Tongue (tissue), 3 donors: ENCODE measurements at places on chromosomes 2 and 18. TPM values are rescaled to one million over a fixed set of nuclear protein-coding genes. Genes with fewer than 3 reads are reported as not detected.

DNA sequence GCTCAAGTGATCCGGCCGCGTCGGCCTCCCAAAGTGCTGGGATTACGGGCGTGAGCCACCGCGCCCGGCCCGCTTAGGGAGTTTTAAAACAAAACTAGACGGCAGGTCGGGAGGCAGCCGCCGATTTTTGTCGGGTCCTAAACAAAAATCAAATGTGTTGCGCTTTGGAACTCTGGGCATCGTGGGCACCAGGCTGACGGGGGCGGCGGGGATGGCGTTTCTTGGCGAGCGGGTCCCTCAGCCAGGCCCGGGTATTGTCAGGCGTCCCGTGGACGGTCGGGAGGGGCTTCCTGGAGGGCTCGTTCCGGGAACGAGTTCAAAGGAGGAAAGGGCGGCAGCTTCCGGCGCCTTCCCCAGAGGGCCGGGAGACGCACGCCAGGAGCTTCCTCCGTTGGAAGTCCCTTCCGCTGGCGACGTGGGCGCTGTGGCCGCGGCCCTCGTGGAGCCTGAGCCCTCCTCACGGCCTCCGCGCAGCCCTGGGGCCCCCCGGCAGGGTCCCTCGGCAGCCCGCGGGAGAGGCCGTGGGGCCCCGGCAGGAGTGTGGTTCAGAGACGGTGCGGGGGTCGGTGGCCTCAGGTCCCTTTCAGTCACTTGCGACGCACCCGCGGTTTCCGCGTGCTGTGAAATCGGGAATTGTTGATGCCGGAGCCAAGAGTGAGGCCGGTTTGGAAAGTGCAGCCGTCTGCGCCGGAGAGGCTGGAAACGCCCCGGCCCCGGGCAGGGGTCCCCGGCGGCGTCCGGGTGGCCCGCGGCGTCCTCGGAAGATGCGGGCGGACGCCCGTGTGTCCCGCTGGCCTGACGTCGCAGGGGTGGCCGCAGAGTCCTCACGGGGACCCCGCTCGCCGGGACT, 59.3 kb downstream of the EMILIN2 start:
- peak; percentile 62 for DNase-seq

The FOSL2 gene
- 66.4 TPM for total RNA-seq

DNA sequence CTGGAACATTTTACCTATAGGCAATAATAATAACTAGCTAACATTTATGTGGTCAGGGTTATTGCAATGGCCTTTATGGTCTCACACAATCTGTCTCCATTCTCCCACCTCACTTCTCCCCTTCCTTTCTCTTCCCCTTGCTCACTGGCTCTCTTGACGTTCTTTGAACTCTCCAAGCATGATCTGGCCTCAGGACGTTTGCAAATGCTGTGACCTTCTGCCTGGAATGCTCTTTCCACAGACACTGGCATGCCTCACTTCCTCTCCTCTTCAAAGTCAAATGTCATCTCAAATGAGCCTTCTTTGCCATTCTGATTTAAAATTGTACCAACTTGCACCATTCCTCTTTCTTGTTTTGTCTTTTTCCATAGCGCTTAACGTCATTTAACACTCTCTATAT, 25.3 kb upstream of the GCG start:
- no peak for DNase-seq

The DSG2 gene
- 15.2 TPM for total RNA-seq

DNA sequence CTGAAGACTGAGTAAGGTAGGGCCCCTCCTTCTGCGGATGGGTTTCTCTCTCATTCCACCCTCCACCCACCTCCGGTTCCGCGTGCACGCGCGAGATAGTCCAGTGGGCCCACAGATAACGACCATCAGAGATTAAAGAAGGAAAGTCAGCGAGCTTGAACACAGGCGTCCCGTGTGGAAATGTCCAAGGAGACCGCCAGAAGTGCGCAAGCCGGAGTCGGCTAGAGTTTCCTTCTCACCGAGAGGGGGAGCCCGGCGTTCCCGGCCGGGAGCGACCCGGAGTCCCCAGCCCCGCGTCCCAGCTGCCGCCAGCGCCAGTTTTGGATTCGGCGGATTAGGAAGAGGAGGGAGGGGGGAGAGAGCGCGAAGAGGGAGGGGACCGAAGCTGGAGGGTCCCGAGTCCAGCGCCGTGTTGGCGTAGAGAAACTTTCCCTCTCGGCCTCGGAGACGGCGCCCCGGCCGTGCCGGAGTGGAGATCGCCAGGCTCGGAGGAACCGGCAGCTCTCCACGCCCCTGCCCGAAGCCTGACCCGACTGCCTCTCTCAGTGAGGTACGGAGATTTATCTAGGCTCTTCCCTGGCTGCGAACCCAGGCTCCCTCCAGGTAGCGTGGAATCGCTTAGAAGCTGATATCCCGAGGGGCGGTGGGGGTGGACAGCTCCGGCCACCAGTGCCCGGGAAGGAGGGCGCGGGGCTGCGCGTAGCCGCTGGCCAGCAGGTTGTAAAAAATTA, at the start of gene GULP1:
GULP1 (plus strand) TSS at position 258 of the 731 bp plus-strand sequence. CDS start 185,829 bp downstream, outside the sequence.
- DNase-seq, result peak; percentile 94

The MERTK gene
- 6.3 TPM for total RNA-seq

- peak; percentile 96 for DNase-seq
Measured at GRCh38 chr2:128347701-128348539, 29.3 kb upstream of the HS6ST1 start.

The LINC00305 gene
- total RNA-seq, result not detected

The MC4R gene
- total RNA-seq, result 0.21 TPM

DNA sequence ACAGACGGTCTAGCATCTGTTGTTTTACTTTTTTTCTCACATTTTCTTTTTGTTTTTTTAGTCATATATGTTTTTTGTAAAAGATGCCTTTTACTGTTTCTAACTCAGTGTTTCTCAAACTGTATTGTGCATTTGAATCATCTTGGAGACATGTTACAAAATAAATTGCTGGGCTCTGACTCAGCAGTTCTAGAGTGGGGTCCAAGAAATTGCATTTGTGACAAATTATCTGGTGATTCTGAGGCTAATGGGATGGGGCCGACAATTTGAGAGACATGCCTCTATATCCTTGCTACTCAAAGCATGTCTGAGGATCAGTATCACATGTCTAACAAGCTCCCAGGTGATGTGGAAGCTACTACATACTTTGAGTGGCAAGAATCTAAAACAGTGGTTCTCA, 478.8 kb downstream of the PLCL1 start:
- no peak for DNase-seq

GRCh38 chr2:96102596-96103186, 13.7 kb downstream of the ADRA2B start:
- no peak for DNase-seq

DNA sequence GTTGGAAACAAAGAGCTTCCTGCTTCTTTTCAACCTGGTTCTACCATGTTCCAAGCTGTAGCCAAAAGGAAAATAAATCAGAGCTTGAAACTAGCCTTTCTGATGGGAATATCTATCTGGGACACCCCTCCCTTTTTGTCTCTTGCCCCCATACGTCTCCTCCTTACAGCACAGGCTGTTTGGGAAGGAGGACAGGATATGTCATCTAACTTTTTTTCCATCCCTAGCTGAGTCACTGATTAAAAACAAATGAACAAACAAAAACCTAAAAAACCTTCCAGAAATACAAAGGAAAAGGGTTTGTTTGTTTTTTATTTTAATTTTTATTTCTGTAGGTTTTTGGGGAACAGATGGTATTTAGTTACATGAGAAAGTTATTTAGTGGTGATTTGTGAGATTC, 151.6 kb downstream of the FAM210A start:
- DNase-seq, result no peak

DNA sequence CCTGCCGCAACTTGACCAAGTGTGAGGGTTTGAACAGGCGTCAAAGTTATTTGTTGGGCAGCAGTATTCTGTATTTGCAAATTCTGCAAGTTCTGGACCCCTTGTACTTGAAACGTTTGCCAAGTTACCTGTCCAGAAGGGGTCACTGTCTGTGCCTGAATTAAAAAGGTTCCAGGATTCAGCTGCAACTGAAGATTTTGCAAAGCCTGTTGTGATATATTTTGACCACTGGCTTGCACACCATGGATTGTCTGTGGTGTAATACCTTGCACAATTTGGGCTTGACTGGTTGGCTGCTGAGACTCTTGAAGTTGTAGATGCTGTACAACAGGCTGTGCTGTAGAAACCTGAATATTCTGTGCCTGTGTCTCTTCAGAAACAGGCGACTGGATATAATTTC, 10.2 kb downstream of the SP3 start:
- DNase-seq, result no peak

DNA sequence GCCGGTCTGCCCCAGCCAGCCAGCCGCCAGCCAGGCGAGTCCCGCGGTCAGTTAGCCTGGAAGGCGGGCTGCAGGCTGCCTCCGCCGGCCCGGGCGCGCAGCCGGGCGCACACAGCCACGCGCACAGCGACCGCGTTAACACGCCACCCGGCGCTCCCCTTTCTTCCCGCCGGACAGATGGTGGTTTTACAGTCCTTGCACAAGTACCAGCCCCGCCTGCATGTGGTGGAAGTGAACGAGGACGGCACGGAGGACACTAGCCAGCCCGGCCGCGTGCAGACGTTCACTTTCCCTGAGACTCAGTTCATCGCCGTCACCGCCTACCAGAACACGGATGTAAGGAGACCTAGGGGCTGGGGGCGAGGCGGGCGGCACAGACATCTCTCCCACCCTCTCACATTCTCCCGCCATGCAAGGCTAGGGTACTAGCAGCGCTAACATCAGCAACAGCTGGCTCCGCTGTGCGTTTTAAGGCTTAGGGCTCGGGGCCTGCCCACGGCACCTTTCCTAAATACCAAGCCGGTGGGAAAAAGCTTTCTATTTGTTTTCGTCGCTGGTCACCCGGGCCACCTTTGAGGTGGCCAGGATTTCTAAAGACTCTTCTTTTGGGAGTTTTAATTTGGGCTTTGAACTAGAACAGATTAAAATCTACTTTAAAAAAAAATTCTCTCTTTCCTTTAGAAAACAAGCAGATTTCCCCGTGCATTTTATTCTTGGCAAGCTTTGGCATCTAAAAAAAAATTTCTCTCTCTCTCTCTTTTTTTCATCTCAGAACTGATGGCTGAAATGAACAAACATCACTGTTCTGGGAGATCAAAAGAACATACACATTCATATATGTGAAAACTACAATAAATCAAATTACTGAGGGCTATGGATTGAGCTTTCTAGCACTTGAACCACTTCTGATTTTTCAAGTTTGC, 2.9 kb downstream of the TBR1 start:
- peak; percentile 40 for DNase-seq

DNA sequence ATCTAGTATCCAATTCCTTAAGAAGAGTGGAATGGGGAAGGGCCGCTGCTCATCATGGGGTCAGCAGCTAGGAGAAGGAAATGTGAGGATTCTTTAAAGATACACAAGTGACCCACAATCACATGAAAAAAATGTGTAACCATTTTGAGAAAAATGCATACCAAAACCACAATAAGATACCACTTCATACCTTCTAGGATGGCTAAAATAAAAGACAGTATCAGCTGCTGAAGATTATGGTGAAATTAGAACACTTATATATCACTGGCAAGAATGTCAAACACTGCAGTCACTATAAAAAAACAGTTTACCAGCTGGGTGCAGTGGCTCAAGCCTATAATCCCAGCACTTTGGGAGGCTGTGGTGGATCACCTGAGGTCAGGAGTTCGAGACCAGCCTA, 67.9 kb downstream of the C2orf74 start:
- no peak for DNase-seq

GRCh38 chr2:216923706-216924105, 63.8 kb upstream of the TNP1 start:
- DNase-seq, result no peak

The FHOD3 gene
- total RNA-seq, result 33.0 TPM

DNA sequence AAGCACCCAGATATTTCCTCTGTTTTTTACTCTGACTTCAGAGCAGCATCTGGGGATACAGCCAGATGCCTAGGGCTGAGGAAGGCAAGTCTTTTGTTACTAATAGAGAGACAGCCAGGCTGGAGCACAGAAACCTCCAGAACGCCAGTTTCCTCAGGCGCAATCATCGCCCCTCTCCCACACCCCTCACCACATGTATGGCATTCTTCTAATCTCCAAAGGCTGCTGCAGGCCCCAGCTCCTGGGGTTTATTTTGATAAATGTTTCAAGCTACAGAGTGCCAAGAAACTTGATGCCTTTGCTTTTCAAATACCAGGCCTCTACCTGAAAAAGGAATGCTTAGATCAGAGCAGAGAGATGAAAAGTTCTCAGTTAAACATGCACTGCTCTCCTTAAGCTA, 283.6 kb downstream of the RBM43 start:
- no peak for DNase-seq

The MSTN gene
- total RNA-seq, result 31.1 TPM

GRCh38 chr18:71011389-71011788, 722.5 kb downstream of the SOCS6 start:
- DNase-seq, result no peak

DNA sequence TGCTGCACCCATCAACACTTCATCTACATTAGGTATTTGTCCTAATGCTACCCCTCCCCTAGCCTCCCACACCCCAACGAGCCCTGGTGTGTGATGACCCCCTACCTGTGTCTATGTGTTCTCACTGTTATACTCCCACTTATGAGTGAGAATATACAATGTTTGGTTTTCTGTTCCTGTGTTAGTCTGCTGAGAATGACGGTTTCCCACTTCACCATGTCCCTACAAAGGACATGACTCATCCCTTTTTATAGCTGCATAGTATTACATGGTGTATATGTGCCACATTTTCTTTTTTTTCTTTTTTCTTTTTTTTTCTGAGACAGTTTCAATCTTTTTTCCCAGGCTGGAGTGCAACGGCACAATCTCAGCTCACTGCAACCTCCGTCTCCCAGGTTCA, 284.1 kb upstream of the CYP26B1 start:
- DNase-seq, result no peak

- no peak for DNase-seq
Measured at GRCh38 chr18:58290116-58290695, 246.2 kb downstream of the NEDD4L start.

The NOSTRIN gene
- 6.9 TPM for total RNA-seq

The TMEM178A gene
- 4.9 TPM for total RNA-seq

GRCh38 chr2:177129610-177130009, 83.0 kb upstream of the HNRNPA3 start:
- DNase-seq, result no peak

The CD8B2 gene
- not detected for total RNA-seq

The COL5A2 gene
- 607 TPM for total RNA-seq

GRCh38 chr2:99200076-99200800, 19.3 kb downstream of the MRPL30 start:
- no peak for DNase-seq

GRCh38 chr2:72127401-72128058, 20.1 kb downstream of the CYP26B1 start:
- DNase-seq, result no peak
